NCI-H1105 treated with DMSO at 0.1 percent for 48 hours (cell line): ENCODE measurements at places on chromosomes 1 and 21.
A peak's percentile ranks its signal among the peaks of the same experiment; 100 is the strongest.

DNA sequence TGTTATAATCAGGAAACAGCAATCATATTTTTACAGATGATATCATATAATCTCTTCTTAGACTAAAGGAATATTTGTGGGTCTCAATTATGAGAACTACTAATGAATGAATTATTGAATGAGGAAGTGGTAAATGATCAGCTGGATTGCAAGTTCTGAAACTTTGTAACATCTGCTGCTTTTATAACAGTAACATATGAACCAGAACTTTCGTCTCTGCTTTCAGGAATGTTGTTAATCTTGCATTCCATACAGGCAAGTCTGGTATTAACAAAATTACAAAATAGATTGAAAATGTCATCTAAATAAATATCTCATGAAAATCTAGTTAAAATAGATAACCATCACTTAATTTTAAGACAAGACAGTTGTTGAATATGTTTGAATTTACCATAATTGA, 110.5 kb upstream of the COL11A1 start:
- DNase-seq = no peak

DNA sequence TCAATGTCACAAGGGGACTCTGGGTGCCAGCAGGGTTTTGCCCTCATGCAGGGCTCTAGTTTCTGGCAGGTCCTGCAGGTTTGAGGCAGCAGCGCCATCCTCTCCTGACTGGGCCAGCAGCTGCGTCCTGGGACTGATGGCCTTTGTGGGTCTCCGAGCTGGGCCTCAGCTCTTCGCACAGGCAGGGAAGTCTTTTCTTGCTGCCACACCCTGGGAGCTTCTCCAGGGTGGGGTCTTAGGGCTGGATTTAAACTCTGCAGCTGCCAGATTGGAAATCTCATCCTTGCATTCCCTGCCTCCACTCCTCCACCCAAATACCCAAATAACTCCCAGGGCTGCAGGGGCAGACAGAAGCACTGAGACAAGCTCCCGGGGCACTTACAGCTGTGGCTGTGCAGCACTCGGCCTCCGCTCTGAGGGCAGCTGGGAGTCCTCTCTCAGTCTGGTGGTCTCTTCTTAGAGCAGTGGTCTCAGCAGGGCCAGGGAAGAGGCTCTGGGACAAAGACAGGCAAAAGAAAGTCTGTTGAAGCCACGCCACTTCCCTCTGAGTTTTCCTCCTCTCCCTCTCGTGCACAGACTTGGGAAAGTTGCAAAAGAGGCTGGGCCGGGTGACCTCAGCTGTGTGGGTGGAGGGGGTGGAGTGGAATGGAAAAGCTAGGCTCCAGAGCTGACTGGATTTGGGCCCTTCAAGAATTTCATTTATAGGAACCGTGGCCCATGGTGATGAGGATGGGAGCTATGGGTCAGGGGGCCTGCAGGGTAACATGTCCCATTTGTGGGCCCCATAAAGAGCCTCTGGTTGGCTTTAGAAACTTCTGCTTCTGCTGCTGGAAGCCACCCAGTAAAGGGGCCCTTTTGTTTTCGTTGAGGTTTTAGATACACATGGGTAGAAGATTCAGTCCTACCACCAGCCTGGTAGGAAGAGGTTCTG, at the start of gene RAB7B:
Gene RAB7B, minus strand, starts transcription at position 525 of the 931 bp plus-strand sequence. CDS start 9,260 bp downstream, outside the sequence.
- no peak for DNase-seq

DNA sequence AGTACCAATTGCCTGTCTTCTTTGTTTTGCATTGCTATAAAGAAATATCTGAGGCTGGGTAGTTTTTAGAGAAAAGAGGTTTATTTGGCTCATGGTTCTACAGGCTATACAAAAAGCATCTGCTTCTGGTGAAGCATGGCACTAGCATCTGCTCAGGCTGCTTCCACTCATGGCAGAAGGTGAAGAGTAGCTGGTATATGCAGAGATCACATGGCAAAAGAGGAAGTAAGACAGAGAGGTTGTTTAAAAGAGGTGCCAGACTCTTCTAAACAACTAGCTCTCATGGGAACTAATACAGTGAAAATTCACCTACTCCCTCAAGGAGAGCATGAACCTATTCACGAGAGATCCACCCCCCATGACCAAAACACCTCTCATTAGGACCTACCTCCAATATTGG, 56.7 kb upstream of the GUCA2B start:
- no peak for DNase-seq

DNA sequence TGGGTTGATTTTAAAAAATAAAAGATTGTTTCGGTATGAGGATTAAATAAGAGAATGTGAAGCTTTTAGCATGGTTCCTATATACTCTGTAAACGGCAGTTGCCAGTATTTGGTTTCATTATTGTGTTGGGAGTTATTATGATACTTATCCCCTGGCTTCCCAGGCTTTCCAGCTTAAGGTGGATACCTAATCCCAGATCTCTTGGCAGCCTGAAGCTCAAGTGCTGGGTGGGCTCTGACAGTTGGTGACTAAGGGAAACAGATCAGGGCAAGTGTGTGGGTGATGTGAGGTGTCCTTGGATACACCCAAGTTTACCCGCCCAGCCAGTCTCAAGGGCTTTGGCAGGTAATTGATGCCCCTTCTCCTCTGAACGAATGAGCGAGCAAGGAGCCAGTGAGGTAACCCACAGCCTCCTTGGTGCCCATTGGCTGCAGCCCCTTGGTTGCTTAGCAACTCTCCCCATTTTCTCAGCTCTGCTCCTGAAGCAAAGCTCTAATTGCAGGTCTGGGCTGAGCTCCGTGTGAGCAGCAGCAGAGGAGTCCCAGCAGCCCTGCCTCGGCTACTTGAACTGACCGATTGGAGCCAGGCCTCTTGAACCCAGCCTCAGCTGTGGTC, 6.1 kb downstream of the IPO13 start:
- DNase-seq = peak; percentile 98

GRCh38 chr1:61138921-61139774, 56.8 kb downstream of the NFIA start:
- no peak for DNase-seq
